ENCODE measurements at places on chromosomes 13 and 19. TPM values are rescaled to one million over a fixed set of nuclear protein-coding genes. Genes with fewer than 3 reads are reported as not detected.

GRCh38 chr13:46964789-46965527 is 68.1 kb upstream of the HTR2A start:
- DNase-seq: no peak

Gene CDADC1
- total RNA-seq: 8.6 TPM

- DNase-seq: no peak
Measured at GRCh38 chr13:45518525-45519245, 53.9 kb downstream of the COG3 start.

Gene CD70
- total RNA-seq: not detected

GRCh38 chr13:95585867-95586266 is 33.3 kb downstream of the CLDN10 start:
- DNase-seq: no peak

GRCh38 chr13:106919638-106920037 is 351.7 kb upstream of the ARGLU1 start:
- DNase-seq: peak; percentile 64

DNA sequence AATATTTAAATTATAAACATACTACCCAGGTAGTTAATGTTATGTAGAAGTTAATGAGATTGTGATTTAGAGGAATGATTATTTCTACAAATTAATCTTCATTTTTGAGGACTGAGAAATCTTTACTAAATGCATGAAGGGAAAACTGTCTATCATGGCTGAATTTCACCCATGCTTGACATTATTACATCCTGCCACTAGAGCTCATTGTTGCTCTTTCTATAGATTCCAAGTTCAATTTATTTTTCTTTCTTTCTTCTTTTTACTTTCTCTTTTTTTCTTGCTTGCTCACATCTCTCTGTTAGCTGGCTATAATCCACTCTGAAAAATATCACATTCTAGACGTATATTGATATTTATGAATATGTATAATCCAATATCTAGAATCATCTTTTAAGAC is 505.0 kb upstream of the KLHL1 start:
- no peak for DNase-seq

All from heart right ventricle (tissue), 16 donors.